Activated naive CD4-positive, alpha-beta T cell treated with anti-CD3 and anti-CD28 coated beads for 36 hours (primary cell): ENCODE measurements at places on chromosomes 2 and 18. TPM values are rescaled to one million over a fixed set of nuclear protein-coding genes. Genes with fewer than 3 reads are reported as not detected.

Gene VWA3B
- total RNA-seq = 0.43 TPM

Gene ELOA2
- total RNA-seq = not detected

- peak; percentile 42 for DNase-seq
- H3K4me3 ChIP-seq = peak within 1 kb of the TSS; percentile 42
- H3K27ac ChIP-seq = no peak within 1 kb of the TSS
- H3K4me1 ChIP-seq = peaks cover 4% of the 10 kb centered on the region
- H3K27me3 ChIP-seq = peaks cover 42% of the 10 kb centered on the region
Observed at GRCh38 chr2:130836501-130837174, at the start of gene ARHGEF4. Gene ARHGEF4, plus strand, starts transcription at chr2:130836914. Its CDS starts 40 bp downstream, at chr2:130836954.

DNA sequence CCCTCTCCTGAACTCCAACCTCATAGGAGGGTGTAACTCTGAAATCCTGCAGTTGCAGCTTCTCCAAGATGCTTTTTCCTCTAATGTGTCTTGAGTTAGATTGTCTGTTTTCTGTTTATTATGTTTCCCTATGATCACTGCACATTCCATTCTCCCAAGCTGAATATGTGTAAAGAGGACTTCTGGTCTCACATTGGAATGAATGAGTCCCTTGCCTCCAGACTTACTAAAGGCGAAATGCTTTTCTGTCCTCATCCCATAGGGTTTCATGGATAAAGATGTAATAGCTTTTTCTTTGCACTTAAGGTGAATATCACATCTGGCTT is 35.5 kb upstream of the CYP27A1 start:
- no peak overlapping the region for H3K27ac ChIP-seq
- H3K27me3 ChIP-seq = no peaks in the 10 kb centered on the region
- H3K36me3 ChIP-seq = peaks cover 38% of the 10 kb centered on the region

DNA sequence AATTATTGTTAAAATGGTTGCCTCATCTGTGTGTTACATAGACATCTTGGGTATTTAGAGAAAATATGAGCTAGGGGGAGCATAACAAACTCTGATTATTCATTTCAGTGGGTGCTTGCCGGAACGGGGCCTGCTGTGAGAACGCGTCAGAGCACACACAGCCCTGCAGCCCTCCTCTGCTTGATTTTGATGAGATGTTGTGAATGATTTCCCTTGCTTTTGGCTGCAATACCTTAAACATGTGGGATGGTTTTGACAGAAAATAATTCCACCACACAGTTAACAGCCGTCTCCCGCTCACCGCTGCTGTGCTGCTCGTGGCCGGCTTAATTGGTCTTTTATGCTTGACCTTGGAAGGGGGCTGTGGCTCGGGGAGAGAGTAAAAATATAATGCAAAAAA is 49.9 kb upstream of the TXNDC2 start:
- peaks cover 5% of the 10 kb centered on the region for H3K27me3 ChIP-seq
- no peak overlapping the region for H3K27ac ChIP-seq
- DNase-seq = no peak
- no peaks in the 10 kb centered on the region for H3K36me3 ChIP-seq
- no peak overlapping the region for H3K4me3 ChIP-seq
- no peaks in the 10 kb centered on the region for H3K4me1 ChIP-seq

DNA sequence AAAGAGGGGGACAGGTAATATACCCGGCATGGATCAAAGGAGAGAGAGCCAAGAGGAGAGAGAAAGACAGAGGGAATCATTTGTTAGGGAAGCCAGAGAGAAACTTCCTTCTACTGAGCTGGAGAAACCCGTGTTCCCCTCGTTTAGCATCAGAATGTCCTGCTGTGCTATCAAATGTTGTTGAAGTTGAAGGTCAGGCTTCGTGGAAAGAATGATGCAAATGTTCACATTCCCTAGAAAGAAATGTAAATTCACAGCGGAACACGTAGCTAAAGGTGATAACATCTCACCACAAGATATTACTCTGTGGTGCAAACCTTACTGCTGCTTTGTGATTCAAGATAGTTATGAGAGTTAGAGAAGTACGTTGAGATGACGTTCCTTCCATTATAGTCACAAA is 258.1 kb downstream of the LNPK start:
- no peak overlapping the region for H3K27ac ChIP-seq
- H3K36me3 ChIP-seq = no peaks in the 10 kb centered on the region
- peaks cover 8% of the 10 kb centered on the region for H3K27me3 ChIP-seq
- H3K4me3 ChIP-seq = no peak overlapping the region

GRCh38 chr2:234770031-234770506 is 181.7 kb upstream of the SH3BP4 start:
- no peaks in the 10 kb centered on the region for H3K4me1 ChIP-seq
- no peak for DNase-seq
- no peak overlapping the region for H3K27ac ChIP-seq

- H3K27ac ChIP-seq = no peak overlapping the region
- H3K36me3 ChIP-seq = no peaks in the 10 kb centered on the region
- H3K4me3 ChIP-seq = no peak overlapping the region
Observed at GRCh38 chr2:231245249-231246094, 47.0 kb downstream of the ARMC9 start.

- no peaks in the 10 kb centered on the region for H3K4me1 ChIP-seq
- H3K4me3 ChIP-seq = no peak overlapping the region
- peaks cover 27% of the 10 kb centered on the region for H3K36me3 ChIP-seq
- H3K27ac ChIP-seq = no peak overlapping the region
- no peaks in the 10 kb centered on the region for H3K27me3 ChIP-seq
- DNase-seq = no peak
Observed at GRCh38 chr2:74137651-74138599, 9.8 kb downstream of the BOLA3 start.

- peaks cover under 1% of the 10 kb centered on the region for H3K27me3 ChIP-seq
- H3K27ac ChIP-seq = no peak overlapping the region
- no peak overlapping the region for H3K4me3 ChIP-seq
- no peaks in the 10 kb centered on the region for H3K4me1 ChIP-seq
- DNase-seq = no peak
- peaks cover 4% of the 10 kb centered on the region for H3K36me3 ChIP-seq
Observed at GRCh38 chr18:6261938-6262337, 152.8 kb downstream of the L3MBTL4 start.

DNA sequence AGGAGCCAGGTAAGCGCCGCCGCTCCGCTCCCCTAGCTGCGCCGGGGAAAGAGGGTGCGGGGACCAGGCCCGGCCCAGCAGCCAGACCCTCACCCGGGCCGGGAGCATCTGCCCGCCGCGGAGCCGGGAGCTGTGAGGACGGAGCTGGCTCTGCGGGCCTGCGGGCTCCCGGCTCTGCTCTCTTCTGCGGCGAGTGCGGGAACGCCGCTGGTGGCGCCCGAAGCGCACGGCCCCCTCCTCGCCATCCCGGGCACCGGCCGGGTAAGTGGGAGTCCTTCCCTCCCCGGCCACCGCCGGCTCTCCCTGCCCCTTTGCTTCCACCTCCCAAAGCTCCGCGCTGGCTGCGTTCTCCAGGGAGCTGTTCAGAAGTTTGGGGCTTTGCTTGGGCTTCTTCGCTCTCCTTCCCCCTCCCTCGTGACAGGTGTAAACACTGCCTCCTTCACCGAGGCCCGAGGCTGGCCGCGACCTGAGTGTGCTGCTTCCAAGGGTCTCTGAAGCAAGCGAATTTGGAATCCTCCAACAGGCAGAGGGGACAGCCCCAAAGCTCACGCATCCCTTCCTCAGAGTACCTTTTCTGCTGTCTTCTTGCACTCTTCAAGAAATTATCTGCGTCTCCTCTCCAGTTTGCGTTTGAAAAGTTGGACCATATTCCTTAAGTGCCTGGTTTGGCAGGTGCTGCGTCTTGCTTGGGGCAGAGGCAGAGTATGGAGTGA is 632 bp downstream of the AFTPH start:
- H3K27me3 ChIP-seq = no peaks in the 10 kb centered on the region
- H3K4me1 ChIP-seq = peaks cover 30% of the 10 kb centered on the region
- peak; percentile 62 for DNase-seq

GRCh38 chr2:143524119-143524553 is 394.9 kb downstream of the ARHGAP15 start:
- no peak for DNase-seq
- peaks cover 56% of the 10 kb centered on the region for H3K4me1 ChIP-seq
- H3K27me3 ChIP-seq = no peaks in the 10 kb centered on the region
- peaks cover 33% of the 10 kb centered on the region for H3K36me3 ChIP-seq
- H3K27ac ChIP-seq = no peak overlapping the region
- no peak overlapping the region for H3K4me3 ChIP-seq
